ENCODE measurements at places on chromosomes 3 and 15.

DNA sequence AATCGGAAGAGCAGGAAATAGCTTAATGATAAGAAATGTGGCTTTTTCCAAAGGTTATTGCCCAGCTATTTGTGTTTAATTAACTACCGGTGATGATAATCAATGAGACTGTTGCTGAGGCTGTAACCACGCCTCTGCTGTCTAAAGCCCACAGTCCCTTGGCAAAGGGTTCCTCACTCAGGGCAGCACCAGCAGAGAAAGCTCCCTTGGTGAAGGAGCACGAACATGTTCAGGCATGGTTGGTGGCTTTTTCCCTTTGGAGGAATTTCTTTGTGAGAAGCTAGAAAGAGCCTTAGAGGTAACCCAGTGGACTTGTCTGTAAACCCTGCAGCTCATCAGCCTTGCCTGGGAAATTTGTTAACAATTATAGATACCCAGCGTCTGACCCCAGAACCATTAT lies 7.5 kb upstream of the ST6GAL1 start:
- no peak for DNase-seq

GRCh38 chr15:99669250-99669649 lies 64.0 kb downstream of the LYSMD4 start:
- no peak for DNase-seq

DNA sequence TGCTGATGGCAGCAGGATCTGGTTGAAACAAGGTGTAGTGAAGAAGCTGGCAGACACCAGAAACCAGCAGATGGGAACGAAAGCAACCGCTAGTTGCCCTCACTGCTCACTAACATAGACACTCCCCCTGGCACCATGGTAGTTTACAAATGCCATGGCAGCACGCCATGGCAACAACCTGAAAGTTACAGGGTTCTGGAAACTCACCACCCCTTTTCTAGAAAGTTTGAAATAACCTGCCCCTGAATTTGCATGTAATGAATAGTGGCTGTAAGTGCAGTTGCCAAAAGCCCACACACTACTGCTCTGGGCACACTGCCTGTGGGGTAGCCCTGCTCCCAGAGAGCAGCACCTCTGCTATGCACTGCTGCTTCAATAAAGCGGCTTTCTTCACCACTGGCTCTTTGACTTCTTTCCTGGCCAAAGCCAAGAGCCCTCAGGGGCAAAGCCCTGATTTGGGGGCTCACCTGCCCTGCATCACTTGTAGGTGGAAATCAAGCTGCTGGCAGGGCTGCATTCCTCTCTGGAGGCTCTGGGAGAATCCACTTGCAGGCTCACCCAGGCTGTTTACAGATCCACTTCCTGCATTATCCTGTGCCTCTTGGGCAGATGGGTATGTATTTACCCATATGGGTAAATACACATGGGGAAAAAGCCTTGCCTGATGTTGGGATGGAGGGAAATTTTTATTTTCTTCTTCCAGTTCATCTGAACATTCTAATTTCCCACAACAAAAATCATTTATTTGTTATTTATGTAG lies 2.0 kb upstream of the GP9 start:
- DNase-seq, result no peak

GRCh38 chr3:78791753-78792152 lies 976.0 kb downstream of the ROBO1 start:
- no peak for DNase-seq

GRCh38 chr3:163924600-163924999 lies 1153.7 kb downstream of the SI start:
- DNase-seq, result no peak

GRCh38 chr15:83144771-83145170 lies 37.3 kb downstream of the TM6SF1 start:
- no peak for DNase-seq

- DNase-seq, result no peak
Measured at GRCh38 chr3:128222796-128223385, 69.6 kb downstream of the EEFSEC start.

DNA sequence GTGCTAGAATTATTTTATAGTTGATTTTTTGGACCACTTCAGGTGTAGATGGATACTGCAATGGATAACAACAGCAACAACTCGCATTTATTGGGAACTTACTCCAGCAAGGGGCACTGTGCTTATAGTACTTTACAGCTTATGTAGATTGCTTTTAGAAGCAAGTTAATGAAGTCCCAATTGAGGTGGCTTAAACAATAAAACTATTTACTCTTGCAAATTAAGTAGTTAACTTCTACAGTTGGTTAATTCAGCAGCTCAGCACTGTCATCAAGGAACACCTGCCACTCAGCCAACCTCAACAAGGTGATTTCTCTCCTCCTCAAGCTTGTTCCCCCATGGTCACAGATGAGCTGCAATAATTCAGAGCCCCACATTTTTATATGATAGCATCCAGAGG lies 124.1 kb downstream of the RASA2 start:
- DNase-seq, result no peak

GRCh38 chr3:25557694-25558093 lies 107.0 kb downstream of the TOP2B start:
- no peak for DNase-seq

DNA sequence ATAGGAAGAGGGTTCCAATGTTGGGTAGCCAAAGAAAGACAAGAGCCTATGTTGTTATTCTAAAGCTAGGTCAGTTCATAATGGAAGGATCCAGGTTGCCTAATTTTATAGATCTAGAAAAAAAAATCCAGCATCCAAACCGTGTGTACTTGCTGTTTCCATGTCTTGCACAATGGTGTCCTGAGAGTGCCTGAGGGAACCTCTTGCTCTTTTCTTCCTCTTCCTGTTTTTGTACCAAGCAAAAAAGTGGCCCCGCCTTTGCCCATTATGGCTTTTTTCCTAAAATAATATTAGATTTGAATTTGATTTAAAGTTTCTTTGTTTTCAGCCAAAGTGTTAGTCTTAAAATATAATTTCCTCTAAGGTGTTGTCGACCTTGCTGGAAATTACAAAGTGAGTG lies 224.4 kb downstream of the RYR3 start:
- no peak for DNase-seq

- DNase-seq, result no peak
Measured at GRCh38 chr15:39587731-39588530, 7.1 kb downstream of the THBS1 start.

- DNase-seq, result no peak
Measured at GRCh38 chr15:55649058-55649423, 60.9 kb upstream of the PYGO1 start.

- DNase-seq, result no peak
Measured at GRCh38 chr3:171348121-171348520, 112.1 kb downstream of the TNIK start.

DNA sequence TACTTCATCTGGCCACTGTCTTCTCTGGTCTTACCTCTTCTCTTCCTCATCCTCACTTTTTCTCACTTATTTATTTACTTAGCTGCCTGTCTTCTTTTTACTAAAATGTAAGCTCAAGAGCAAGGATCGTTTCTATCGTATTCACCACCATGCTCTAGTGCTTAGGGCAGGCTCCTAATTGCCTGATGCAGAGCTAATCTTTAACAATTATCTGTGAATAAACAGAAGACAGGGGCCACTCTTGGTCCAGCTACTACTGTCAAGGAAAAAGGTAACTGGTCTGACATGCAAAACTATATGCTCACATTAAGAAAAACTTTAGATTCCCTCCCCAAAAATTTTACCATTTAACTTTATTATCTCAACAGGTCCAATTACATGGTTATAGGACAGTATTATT lies 17.5 kb downstream of the PIK3R4 start:
- no peak for DNase-seq

- no peak for DNase-seq
Measured at GRCh38 chr15:51533672-51534398, 88.7 kb downstream of the DMXL2 start.

GRCh38 chr3:52240059-52240885 lies 1.3 kb upstream of the TWF2 start:
- no peak for DNase-seq

DNA sequence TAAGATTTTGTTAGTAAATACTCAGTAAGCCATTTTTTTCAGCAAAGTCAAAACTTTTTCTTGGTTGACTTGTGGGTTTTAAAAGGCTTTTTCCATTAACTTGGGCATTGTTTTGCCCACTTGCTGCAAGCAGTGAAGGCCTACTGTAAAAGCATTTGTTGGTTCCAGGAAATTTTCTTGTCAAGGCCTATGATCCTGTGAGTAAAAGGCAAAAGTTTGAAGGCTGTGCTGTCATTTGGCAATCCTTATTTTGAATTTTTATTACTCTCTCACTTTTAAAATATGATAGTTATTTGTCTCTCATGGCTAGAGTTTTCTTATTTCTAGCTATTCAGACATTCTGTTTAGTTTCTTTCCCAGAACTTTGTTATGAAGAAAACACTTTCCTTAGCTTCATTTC lies 13.0 kb downstream of the P2RY12 start:
- DNase-seq, result no peak

- DNase-seq, result no peak
Measured at GRCh38 chr3:141945726-141946485, 69.5 kb downstream of the ATP1B3 start.

- no peak for DNase-seq
Measured at GRCh38 chr3:194045289-194045688, 90.7 kb upstream of the HES1 start.

DNA sequence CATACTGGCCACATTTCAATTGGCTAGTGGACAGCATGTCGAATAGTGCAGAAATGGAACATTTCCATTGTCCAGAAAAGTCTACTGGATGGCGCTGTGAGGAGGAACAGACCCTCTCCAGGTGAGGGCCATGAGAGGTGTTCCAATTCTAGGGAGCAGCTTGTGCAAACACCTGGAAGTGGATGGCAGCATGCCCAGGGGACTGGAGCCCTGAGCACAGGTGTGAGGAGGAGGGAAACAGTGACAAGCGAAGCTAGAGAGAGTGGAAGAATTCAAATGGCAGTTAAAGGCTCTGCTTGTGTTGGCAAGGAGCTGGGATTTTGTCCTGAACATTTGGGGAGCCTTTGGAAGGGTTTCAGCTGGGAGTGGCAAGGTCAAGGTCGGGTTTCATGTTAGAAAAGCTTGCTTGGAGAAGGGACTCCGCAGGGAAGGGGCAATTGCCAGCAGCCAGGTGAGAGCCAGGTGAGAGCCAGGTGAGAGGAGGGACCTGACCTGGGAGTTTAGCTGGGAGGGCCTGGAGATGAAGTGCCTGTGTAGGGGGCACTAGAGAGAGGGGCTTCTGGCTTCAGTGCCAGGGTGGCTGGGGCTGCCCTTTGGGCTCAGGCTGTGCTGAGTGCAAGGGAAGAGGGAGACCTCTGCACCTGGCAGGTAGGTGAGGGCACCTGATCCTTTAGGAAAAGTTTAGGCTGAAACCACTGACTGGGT lies 93.8 kb downstream of the LINGO1 start:
- no peak for DNase-seq

DNA sequence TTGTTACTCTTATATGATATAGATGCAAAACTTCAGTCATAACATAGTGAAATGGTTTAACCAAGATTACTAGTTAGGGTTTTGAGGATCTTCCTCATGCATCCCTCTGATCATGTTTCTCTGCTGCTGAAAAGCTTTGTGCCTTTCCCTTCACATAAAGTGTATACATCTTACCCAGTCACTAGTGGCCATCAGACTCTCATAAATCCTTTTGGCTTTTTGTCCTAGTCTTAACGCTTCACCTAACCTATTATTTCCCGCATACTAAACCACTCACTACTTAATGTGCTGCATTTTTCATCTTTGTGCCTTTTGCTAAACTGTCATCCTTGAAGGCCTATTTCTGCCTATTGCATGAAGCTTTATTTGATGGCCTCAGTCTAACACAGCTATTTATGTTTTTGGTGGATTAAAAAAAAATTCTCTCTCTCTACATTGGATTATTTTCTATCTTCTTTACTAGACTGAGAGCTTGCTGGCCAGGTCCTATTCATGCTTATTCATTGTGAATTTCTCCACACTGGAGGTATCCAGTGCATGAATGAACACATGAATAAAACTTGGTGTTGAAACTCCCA lies 717.6 kb upstream of the GOLIM4 start:
- DNase-seq, result no peak

DNA sequence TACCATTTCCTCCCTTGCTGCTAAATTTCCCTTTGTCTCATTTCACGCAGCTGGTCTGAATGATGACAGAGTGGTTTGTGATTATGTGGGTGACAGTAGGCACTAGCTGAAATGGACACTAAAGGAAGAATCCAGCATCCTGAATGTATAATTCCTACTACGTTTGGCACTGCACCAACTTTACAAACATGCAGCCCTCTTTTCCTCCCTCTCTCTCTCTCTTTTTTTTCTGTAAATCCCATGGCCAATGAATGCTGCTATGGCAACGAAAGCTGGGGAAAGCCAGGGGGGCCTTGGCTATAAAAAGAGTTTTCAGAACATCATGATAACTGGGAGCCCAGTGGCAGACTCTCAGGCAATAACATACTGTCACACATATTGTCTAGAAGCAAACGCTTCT lies 367.2 kb upstream of the AGTR1 start:
- no peak for DNase-seq

GRCh38 chr3:10547841-10548783 lies 42.7 kb upstream of the ATP2B2 start:
- no peak for DNase-seq

DNA sequence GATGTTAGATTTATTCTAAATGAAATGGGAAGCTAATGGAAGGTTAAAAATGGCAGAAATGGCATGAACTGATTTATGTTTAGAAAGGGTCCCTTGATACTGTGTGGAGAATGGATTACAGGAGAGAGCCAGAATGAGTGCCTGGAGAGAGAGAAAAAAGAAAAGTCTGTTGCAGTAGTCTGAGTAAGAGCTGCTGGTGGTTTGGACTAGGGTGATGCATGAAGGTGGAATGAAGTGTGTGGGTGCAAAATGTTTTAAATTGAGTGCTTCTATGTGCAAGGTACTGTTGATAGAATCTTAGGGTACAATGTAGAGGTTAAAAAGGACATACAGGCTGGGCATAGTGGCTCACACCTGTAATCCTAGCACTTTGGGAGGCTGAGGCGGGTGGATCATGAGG lies 11.4 kb upstream of the MGA start:
- no peak for DNase-seq

GRCh38 chr3:110650741-110651140 lies 420.9 kb upstream of the NECTIN3 start:
- no peak for DNase-seq

GRCh38 chr15:60043744-60044435 lies 39.8 kb downstream of the FOXB1 start:
- no peak for DNase-seq

GRCh38 chr15:53565721-53566120 lies 193.7 kb downstream of the WDR72 start:
- no peak for DNase-seq

GRCh38 chr3:55376753-55377347 lies 110.3 kb downstream of the WNT5A start:
- no peak for DNase-seq

- DNase-seq, result no peak
Measured at GRCh38 chr3:163879172-163879571, 1199.1 kb downstream of the SI start.

GRCh38 chr3:58419780-58420507 lies 13.7 kb downstream of the PDHB start:
- DNase-seq, result no peak

- DNase-seq, result no peak
Measured at GRCh38 chr3:49025793-49026520, 3.2 kb downstream of the IMPDH2 start.

DNA sequence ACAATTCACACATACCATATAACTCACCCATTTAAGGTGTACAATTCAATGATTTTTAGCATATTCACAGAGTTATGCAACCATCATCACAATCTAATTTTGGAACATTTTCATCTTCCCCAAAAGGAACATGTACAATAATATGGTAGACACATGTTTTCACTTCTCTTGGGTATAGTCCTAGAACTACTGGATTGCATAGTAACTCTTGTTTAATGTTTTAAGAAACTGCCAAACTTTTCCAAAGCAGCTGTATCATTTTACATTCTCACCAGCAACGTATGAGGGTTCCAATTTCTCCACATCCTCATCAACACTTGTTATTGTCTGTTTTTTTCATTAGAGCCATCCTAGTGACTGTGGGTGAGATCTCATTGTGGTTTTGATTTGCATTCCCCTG lies 14.3 kb downstream of the BNC1 start:
- no peak for DNase-seq

Data from nephron progenitor cell (in vitro differentiated cells).